Retinal pigment epithelial cell (primary cell): ENCODE measurements at places on chromosomes 3 and 15.

- no peak for DNase-seq
Measured at GRCh38 chr15:29377161-29377560, 107.5 kb upstream of the NSMCE3 start.

GRCh38 chr3:197017003-197017402 is 12.6 kb downstream of the MELTF start:
- DNase-seq, result no peak

DNA sequence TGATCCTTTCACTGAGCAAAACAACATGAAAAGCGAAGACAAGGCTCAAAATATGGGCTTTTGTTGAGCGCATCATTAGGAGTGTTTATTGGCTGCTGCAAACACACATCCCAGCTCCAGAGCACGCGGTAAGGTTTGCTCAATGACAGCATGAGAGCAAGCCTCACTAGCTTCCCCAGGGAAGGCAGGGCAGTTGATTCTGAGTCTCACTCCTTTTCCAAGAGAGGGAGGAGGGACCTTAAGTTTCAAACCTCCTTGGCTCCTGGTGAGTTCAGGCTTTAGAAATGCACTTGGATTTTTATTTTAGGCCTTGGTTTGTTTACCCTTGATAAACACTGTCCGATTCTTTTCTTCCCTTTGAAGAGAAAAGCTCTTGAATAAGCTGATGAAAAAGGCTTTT is 69.1 kb upstream of the CACNA2D3 start:
- no peak for DNase-seq

DNA sequence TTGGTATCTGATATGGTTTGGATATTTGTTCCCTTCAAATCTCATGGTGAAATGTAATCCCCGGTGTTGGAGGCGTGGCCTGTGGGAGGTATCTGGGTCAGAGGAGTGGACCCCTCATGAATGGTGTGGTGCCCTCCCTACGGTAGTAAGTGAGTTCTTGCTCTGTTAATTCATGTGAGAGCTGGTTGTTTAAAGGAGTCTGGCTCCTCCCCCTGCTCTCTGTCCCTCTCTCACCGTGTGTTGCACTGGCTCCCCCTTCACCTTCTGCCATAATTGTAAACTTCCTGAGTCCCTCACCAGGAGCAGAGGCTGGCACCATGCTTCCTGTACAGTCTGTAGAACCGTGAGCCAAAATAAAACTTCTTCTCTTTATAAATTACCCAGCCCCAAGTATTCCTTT is 246.9 kb upstream of the AGTR1 start:
- no peak for DNase-seq

DNA sequence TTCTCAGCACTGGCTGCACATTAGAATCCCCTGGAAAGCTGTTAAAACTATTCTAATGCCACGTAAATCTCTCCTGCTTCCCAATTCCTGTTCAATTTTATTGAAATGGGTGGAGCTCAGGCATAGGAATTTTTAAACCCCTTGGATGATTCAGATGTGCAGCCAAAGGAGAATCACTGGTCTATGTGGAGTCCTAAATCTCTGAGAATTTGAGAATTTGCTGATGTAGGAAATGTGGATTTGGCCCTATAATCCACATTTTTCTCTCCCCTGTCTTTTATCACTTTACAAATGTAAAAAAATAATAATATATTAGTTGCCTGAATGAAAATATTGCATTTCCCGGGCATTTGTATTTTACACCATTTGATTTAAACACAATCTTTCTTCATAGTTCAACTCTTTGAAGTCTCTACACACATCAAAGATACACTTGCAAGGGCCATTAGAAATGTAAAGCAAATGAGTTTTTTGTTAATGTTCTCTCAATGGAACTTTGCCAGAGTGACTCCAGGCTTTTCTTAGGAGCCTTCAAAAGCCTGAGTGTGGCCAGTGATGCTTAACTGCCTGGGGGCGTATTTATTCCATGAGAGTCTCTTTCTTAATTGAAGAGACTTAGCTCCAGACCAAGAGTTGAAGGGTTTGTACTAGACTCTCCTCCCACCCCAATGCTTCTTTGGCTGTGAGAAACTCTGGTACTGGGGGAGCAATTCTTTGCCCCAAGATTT is 48.8 kb upstream of the PTX3 start:
- no peak for DNase-seq

- no peak for DNase-seq
Measured at GRCh38 chr3:149646181-149646766, 11.6 kb downstream of the WWTR1 start.

DNA sequence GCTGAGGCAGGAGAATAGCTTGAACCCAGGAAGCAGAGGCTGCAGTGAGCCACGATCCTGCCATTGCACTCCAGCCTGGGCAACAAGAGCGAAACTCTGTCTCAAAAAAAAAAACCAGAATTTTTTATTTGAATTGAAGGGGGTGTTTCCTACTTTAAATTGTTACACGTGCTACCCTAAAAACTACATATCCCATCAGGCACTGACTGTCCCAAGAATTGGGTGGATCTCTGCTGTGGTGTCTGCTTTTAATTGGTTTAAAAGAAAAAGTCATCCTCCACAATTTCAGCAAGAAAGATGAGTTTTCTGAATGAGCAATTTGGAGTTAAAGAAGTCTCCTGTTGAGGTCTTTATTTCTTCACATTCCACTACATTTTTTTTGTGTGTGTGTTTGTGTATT is 2.1 kb downstream of the PDIA3 start:
- no peak for DNase-seq

DNA sequence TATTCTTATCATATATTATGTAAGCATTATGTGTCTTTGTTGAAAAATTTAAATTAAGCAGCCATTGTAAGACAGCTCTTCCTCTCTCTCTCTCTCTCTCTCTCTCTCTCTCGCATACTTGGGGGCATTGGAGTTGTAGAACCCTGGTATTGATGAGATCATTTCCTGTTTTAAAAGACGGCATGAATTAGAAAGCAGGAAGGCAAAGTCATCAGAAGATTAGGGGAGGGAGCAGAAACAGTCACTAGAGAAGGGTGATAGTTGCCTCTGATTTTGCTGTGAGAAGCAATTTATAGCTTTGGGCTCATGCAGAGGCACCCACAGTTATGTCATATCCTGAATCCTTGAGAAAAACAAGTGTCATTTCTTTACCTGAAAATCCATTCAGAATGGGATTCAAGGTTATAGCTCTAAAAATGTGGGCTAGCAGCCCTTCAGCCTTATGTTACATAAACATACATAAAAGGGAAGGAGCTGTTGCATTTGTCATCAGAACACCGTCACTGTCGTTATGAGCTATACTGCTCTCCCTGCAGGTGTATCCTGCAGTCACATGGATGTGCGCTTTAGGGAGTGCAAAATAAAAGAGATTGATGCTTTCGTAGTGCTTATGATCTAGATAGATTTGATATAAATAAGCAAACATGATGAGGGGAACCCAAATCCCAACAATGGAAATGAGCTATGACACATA is 213.8 kb downstream of the NR1D2 start:
- no peak for DNase-seq

DNA sequence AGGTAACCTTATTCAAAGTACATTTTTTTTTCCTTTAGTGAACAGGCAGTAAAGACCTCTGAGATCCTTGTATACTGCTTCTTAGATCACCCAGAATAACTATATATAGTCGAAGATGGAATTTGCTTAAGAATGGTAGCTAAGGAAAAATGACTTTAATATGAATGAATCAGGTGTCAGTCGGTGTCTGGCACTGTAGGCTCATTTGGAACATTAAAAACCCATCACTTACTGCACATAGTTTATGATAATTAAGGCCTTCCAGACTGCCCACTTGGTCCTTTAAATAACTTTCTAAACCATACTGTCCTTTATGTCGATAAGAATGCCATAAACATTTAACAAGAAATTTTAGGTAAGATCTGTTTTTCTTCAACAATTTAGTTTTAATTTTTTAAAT is 981.8 kb downstream of the ROBO2 start:
- DNase-seq, result peak; percentile 30

GRCh38 chr3:171986176-171986575 is 53.2 kb upstream of the FNDC3B start:
- DNase-seq, result no peak

DNA sequence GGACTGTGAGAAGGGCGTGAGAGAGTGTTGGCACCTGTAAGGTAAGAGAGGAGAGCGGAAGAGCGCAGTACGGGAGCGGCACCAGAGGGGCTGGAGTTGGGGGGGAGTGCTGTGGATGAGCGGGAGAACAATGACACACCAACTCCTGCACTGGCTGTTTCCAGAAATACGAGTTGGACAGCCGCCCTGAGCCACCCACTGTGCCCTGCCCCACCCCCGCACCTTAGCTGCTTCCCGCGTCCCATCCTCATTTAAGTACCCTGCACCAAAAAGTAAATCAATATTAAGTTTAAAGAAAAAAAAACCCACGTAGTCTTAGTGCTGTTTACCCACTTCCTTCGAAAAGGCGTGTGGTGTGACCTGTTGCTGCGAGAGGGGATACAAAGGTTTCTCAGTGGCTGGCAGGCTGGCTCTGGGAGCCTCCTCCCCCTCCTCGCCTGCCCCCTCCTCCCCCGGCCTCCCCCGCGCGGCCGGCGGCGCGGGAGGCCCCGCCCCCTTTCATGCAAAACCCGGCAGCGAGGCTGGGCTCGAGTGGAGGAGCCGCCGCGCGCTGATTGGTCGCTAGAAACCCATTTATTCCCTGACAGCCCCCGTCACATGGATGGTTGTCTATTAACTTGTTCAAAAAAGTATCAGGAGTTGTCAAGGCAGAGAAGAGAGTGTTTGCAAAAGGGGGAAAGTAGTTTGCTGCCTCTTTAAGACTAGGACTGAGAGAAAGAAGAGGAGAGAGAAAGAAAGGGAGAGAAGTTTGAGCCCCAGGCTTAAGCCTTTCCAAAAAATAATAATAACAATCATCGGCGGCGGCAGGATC is at the start of gene SOX2:
Gene SOX2 (plus strand): TSS at position 601 of the 811 bp plus-strand sequence. CDS start 436 bp downstream, outside the sequence.
- DNase-seq, result no peak

GRCh38 chr3:61912158-61912557 is 350.8 kb downstream of the PTPRG start:
- no peak for DNase-seq

DNA sequence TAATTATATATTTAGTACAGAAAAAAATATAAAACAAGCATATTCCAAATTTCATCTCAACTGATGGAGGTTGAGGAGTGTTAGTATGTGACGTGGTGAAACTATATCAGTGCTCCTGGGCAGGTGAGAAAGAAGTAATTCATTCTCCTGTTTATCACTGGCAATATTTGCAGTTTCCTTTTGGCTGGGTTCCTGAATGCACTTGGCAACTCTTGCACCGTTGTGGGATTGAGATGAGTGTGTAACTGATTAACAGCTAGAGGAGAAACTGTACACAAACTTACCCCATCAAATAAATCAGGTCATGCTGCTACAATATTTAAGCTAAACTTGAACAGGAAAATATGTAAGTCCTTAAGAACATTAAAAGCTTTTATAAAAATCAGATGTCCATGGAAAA is 2.1 kb upstream of the ATP13A4 start:
- no peak for DNase-seq

DNA sequence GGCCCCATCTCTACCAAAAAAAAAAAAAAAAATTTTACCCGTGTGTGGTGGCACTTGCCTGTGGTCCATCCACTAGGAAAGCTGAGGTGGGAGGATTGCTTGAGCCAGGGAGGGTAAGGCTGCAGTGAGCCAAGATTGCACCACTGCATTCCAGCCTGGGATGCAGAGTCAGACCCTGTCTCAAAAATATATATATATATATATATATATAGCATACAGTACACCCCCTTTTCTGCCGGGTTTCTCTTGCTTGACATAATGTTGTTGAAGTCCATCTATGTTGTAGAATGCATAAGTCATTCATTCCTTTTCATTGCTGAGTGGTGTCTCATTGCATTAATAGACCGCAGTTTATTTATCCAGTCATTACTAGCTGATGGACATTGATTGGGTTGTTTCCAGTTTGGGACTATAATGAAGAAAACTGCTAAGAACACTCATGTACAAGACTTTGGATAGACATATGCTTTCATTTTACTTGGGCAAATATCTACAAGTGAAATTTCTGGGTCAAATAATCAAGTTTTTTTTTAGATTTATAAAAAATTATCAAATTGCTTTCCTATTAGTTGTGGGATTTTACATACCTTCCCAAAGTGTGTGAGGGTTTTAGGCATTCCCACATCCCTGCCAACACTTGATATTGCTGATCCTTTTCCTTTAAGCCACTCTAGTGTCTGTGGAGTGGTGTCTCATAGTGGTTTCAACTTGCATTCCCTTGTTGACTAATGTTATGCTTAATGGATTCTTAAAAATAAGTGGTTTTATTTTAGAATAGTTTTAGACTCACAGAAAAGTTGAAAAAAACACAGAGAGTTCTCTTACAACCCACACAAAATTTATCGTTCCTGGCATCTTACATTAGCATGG is 2.1 kb upstream of the PRR20G start:
- no peak for DNase-seq

DNA sequence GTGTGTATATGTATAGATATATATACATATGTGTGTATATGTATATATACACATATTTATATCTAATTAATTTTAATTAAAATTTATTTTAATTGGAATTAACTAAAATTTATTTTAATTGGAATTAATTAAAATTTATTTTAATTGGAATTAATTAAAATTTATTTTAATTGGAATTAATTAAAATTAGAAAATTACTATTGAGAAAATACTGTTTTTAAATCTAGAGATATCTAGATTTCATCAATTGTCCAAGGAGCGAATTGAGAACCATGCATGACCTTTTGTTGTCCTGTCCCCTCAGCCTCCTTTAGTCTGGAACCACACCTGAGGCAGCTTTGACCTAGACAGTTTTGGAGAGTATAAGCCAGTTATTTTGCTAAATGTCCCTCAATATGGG is 1.8 kb downstream of the MOBP start:
- DNase-seq, result no peak

DNA sequence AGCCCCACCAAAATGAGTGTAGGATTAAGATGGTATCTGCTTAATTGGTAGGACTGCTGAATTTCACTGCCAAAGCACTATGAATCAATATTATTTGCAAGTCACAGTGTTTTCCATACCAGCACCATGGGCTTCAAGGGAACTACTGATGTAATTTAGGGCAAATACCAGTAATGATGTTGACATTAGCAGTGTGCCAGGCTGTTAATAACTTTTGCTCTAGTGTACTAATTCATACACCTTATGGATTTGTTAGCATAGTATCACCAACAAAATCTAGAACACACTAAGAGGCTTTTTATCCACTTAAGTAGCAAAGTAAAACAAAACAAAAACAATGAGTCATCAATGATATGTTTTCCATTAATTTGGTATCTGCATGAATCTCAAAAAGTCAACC is 888.2 kb downstream of the CADM2 start:
- DNase-seq, result peak; percentile 20

DNA sequence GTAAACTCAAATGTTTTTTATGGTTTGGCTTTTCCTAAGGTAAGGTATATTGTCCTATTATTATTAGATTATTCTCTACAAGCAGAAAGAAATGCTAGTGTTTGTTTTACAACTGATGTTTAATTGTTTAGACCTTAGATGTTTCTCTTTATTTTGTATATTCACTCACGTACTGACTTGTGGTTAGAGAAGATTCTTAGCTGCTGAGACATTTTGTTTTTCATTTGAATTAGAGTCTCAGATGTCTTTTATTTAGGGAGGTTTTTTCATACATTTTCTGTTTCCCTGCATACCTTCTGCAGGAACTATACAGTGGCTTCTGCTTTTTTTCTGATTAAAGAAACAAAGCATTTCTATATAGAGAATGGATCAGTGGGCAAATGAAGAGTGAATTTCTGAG is 110.9 kb downstream of the MYRIP start:
- DNase-seq, result no peak

- DNase-seq, result no peak
Measured at GRCh38 chr3:59558906-59559720, 509.3 kb upstream of the CFAP20DC start.

- peak; percentile 56 for DNase-seq
Measured at GRCh38 chr3:139299261-139300132, 44.3 kb upstream of the MRPS22 start.
